ENCODE measurements at places on chromosomes 12 and 14.
A peak's percentile ranks its signal among the peaks of the same experiment; 100 is the strongest.

DNA sequence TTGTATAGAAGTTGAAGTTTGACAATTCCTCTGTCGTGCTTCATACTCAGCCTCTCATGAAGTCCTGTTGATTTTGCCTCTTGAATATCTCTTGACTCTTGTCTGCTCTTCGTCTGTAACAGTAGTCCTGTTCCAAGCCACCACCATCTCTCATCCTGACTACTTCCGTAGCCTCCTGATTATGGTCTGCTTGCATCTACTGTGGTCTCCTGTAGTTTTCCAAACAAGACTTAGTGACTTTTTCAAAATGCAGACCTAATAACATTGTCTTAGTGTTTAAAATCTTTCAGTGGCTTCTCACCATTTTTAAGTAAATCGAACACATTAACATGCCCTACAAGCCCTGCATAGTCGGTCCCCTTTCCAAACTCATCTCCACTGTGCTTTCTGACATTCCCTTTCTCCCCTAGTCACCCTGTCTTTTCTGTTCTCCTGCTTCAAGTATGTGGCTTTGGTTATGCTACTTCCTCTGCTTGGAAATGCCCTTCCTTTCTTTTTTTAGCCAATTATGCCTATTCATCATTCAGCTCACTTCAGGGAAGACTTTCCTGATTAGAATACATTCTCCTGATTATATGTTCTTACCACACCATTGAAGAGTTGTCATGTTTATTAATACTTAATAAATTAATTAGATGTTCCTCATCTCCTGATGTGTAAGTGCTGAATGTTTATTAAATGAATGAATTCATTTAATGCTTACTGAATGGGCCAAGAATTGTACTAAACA is 2.0 kb downstream of the SCYL2 start:
- DNase-seq, result peak; percentile 16

DNA sequence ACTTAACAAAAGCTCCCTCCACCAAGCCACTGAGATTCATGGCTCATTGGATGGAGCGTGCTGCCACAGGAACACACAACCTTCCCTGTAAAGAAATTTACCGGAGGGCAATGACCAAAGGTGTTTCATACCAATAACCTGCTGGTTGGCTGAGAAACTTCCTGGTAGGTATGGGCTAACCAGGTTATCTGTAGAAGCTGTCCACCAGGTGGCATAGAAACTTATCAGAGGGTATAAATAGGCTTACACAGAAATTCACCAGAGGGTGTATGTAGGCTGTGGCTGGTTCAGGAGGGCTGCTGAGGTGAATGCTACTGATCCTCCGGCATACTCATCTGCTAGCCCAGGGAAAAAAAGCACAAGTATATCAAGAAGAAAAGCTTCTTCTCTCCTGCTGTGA is 27.1 kb upstream of the MTERF2 start:
- DNase-seq, result no peak

GRCh38 chr14:89401761-89402160 is 15.3 kb downstream of the FOXN3 start:
- no peak for DNase-seq

GRCh38 chr12:115320967-115321366 is 637.0 kb upstream of the TBX3 start:
- DNase-seq, result no peak

DNA sequence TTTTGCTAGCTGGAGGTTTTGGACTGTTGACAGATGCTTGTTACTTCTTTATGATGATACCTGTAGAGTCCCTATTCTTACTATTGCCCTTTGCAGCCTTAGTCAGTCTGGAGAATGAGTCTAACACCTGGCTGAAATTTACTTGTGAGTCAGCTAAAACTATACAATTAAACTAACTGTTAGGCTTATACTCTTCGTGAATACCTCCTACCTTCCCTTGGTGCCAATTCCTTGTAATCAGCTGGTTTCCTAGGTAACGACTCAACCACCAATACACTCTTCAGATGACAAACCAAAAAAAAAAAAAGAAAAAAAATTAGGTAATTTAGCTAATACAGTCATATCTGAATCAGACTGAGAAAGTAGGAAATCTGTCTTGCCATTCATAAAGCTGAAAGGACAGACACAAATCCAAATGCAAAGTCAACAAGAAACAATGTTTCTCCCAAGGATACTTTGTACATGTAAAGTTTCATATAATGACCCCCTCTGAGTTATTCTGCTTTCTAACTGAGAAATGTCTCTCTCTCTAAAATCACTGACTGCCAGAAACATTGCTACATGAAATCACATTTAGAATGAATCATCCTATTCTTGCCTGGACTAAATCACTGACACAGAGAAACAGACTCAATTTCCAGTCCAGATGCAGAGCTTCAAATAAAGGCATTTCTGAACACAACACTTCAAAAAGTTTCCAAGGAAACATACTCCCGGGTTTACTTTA is 56.5 kb upstream of the CDKL1 start:
- peak; percentile 86 for DNase-seq

- DNase-seq, result no peak
Observed at GRCh38 chr14:68943107-68943506, 36.0 kb downstream of the ACTN1 start.

GRCh38 chr14:93112891-93113677 is 2.6 kb downstream of the ITPK1 start:
- DNase-seq, result peak; percentile 92

DNA sequence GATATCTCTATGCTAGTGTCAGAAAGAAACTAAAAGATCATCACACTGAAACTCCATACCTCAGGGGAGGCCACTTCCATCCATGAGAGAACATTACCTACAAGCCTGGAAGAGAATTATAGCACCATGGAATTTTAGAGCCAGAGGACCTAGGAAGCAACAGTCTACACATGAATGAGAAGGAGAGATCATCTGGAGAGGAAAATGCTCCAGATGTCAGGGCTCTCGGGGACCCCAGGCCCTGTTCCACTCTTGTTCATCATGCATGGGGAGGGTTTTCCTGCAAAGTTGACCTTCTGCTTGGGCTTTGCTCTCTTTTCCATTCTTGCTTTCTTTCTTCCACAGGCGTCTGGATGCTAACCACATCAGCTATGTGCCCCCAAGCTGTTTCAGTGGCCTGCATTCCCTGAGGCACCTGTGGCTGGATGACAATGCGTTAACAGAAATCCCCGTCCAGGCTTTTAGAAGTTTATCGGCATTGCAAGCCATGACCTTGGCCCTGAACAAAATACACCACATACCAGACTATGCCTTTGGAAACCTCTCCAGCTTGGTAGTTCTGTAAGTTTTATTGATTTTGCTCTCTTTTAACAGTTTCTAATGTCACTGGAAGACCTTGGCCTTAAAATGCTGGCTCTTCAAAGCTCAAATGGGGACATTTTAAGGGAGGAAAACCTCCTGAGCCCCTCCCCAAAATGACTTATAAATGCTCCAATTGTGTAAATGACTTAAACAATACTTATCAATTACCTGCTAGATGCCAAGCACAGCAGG is 110.7 kb downstream of the ZFC3H1 start:
- no peak for DNase-seq

DNA sequence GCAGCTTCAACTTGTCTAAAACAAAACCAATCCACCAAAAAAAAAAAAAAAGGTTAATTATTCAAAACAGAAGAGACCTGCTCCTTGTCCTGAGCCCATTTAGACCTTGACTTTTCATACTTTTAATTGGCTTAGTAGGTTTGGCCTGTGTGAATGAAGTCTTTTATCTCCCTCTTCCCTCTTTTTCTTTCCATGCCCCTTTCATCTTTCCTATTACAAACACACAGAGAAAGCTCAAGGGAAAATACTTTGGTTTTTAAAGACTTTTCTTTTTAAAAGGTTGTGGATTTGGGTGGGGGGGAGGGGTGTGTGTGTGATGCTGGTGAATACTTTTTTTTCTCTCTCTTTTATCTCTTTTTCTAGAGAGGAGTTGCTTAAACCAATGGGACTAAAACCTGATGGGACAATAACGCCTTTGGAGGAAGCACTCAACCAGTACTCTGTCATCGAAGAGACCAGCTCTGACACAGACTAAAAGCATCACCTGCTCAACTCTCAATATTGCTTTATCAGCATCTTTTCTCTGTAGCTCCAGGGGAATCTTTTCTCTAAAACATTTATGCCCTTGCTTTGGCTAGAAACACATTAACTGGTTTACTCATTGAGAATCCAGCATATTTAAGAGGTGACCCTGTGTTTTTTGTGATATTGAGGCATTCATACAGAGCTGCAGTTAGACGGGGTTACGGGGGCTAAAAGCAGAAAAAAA is 70.0 kb upstream of the TMEM263 start:
- no peak for DNase-seq

- DNase-seq, result no peak
Observed at GRCh38 chr12:122200541-122201175, 2.9 kb upstream of the B3GNT4 start.

DNA sequence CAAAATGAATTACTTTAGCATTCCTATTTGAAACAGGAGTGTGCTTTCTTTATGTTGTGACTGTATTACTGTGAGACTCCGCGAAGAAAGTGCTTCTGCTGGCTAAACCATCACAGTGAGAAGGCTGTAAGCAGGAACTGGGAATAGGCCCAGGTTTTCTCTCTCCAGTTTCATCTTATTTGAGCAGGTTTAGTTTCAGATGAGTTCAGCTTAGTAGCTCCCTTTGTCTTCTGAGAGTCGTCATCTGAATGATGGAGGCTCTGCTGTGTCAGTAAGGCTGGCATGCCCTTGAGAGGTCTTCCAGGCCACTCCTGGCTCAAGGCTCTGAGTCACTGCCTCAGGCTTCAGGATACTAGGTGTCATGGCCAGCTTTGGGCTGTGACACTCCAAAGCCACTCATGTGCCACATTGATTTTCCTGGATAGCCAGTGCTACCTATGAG is 205.6 kb upstream of the RGS6 start:
- no peak for DNase-seq

DNA sequence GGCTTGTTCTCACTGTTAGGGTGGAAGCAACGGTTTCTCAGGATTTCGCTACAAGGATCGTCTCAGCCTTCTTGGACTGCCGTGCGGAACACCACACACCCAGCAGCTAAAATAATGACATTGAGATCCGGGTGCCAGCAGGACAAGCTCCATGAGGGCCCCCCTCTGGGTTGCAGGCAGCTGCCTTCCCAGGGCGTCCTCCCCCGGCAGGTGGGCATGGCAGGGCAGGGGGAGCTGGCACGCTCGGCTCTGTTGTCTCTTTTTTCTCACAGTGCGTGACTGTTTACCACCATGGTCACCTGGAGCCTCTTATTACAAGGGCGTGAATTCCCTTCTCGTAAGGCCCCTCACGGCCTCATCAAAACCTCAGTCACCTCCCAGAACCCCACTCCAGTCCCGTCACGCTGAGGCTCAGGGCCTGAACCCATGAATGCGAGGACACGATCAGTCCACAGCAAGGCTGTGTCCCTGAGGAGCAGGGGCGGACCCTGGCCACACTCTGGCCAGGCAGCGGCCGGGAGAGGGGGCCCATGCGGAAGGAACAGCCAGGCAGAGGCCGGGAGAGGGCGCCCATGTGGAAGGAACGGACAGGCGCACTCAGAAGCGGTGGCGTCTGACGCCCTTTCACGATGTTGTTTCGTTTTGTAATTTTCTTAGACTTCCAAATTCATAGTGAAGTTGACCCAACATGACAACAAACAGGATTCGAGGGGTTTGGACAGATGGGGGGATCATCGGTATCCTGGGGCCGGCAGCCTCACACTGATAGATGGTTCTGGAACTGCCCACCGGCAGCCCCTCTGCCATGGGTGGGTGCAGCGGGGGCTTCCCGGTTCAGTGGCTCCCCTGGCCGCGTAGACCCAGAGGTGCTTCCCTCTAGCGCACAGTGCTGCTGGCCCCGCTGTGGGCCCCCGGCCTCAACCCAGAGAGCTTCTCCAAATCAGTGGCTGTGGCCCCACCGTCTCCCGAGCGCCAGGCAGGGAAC is 10.0 kb downstream of the LRCOL1 start:
- peak; percentile 79 for DNase-seq

- no peak for DNase-seq
Observed at GRCh38 chr14:64604881-64605280, 55.1 kb downstream of the PPP1R36 start.

DNA sequence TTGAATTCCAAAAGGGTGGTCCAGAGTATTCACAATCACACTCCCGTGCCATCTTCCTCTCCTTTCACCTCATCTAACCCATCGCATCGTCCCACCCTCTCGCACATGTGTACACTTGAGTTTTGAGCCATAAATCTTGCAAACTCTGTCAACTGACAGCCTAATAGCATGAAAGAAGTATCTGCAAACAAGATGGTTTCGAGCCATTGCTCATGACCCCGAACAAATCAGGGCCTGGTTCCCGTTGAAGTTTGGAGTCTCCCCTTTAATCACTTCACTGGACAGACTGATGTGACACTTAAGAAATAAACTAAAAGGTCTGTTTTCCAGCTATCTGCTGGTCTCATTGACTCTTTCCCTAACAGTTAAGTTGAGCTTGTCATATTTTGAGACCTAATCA is 223.6 kb upstream of the SOX5 start:
- DNase-seq, result no peak

GRCh38 chr12:106145539-106146447 is 7.0 kb upstream of the NUAK1 start:
- peak; percentile 53 for DNase-seq

DNA sequence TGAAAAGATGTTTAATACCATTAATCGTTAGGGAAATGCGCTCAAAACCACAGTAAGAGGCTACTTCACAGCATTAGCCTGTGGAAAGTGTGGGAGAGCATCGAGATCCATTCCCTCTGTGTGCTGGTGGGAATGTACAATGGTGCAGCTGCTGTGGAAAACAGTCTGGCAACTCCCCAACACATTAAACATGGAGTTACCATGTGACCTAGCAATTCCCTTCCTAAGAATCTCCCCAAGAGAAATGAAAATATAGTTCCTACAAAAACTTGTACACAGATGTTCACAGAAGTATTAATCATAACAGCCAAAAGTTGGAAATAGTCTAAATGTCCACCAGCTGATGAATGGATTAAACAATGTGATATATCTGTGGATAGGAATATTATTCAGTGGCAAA is 23.8 kb downstream of the MLXIP start:
- no peak for DNase-seq

GRCh38 chr12:26295001-26295400 is 99.6 kb downstream of the SSPN start:
- no peak for DNase-seq

GRCh38 chr12:76250256-76250655 is 98.0 kb downstream of the BBS10 start:
- no peak for DNase-seq

- DNase-seq, result no peak
Observed at GRCh38 chr12:106157802-106158201, 19.0 kb upstream of the NUAK1 start.

DNA sequence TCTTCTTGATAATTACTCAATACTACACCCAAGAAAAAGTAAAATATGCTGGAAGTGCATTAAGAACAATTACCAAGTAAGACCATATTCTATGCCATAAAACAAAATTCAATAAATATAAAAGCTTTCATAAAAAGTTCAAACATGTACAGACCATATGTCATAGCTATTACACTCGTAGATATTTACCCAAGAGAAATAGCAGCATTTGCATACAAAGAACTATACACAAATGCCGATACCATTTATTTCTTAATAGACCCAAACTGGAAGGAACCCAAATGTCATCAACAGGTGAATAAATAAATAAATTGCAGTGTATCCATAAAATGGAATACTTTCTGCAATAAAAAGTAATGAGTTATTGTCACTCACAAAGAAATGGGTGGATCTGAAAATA is 78.3 kb upstream of the SLC16A7 start:
- DNase-seq, result no peak

Measured in choroid plexus epithelial cell (primary cell).